Inflammatory macrophage treated with lipopolysaccharide for 4 hours (primary cell): ENCODE measurements at places on chromosomes 11 and 22.

DNA sequence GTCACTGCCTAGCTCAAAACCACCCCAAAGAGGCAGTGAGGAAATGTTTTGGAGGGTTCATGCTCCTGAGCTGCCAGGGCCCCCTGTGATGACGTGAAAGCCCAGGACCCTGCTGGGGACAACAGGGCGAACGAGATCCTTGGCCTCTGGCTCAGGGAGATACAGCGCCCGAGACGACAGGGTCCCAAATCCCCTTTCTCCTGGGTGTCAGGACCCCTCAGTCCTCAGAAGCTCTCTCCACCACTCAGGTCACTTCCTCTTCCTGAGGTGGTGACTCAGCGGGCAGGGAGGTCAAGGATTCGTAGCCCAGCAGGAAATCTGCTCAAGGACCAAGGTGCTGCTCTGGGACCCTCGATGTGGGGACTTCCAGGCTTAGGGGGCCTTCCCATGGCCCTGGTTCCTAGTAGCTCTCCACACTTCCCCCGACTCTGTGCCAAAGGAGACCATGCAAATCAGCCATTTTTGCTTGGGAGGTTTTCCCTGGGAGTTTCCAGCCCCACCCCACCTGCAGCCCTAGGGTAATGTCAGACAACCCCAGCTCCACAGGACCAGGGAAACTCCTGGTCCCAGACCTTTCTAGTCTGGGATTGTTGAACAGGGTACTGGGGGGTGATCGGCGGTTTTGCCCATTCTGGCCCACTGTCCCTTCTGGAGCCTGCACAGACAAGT, 12.8 kb downstream of the BCL9L start:
- DNase-seq, result peak; percentile 51

- no peak for DNase-seq
Observed at GRCh38 chr11:46917109-46917761, 1.1 kb downstream of the LRP4 start.

DNA sequence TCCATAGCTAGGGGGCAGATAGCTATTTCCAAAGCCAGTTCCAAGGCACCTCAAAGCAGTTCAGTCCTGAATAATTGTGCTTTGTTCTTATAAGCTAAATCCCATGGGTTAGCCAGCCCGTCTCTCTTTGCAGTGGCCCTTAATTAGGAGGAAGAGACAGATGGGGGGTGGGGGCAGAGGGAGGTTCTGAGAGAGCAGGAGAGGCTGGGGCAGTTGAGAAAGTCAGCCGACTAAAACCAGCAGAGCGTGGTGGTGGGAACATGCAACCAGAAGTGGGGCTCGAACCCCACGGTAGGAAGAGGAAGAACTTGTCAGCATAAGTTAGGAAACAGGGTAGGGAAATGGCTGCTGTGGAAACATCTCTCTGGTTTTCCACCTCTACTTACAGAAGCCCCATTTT, 10.9 kb upstream of the SCN4B start:
- DNase-seq, result no peak

DNA sequence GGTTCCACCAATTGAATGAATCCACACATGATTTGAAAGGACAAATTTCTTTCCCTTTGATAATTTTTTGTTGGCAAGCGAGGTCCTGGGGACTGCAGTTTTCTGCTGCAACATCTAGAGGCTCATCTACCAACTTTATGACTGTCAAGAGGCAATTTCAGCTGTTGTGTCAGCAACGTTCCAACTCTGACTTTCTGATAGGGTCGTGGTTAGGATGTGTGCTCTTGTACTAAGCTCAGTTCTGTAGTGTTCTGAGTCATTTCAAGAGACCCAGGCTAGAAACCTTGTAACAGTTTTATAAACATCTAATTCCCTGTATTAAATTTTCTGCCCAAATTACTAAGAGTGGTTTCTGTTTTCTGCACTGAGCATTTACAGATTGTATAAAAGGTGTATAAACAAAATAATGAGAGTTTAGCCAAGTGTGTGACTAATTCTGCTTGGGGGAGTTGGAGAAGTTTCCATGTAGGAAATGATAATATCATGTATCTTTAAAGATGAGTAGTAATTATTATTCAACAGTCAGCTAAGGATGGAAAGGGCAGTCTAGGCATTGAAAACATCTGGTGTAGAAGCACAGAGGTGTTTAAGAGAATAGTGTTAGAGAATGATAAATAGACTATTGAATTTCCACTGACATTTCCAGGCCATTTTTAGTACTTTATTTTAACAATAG, 72.2 kb downstream of the RBMXL2 start:
- no peak for DNase-seq

- no peak for DNase-seq
Observed at GRCh38 chr11:105132716-105133511, 6.7 kb downstream of the CARD18 start.
